Daoy (cell line): ENCODE measurements at places on chromosomes 7 and 10. TPM values are rescaled to one million over a fixed set of nuclear protein-coding genes. Genes with fewer than 3 reads are reported as not detected.

DNA sequence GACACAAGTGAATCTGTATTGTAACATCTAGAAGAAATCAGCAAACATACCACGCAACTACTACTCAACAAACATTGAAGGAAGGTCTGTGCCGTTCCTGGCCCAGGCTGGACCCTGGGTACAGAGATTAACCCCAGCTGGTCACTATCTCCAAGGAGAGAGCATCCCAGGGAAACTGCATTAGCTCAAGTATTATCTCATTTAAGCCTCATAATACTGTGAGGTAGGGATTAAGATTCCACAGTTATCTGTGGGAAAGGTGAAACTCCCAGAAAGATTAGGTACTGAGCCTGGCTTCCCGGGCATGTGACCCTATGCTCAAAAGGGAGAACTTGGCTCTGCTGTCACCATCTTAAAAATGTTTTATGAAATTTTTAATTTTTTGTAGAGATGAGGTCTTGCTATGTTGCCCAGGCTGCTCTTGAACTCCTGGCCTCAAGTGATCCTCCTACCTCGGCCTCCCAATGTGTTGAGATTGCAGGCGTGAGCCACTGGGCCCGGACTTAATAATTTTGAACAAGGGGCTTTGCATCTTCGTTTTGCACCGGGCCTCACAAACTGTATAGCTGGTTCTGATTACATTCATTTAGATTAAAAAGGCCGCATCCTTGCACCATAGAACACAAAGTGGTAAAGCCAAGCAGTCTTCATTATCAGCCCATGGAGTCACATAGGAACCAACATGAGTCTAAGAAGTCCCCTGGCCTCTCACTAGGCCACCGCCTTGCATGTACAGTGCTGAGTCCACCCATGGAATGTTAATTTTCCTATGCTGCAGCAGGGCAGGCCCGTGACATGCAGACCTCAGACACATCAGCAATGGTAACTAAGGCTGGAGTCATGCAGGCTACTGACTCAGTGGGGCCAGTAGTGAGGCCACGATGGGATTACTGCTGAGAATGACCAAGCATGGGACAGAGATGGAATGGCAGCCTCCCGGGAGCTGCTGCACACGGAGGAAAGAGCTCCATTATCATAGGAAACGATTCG lies 5.5 kb upstream of the CTBP2 start:
- no peak for DNase-seq

DNA sequence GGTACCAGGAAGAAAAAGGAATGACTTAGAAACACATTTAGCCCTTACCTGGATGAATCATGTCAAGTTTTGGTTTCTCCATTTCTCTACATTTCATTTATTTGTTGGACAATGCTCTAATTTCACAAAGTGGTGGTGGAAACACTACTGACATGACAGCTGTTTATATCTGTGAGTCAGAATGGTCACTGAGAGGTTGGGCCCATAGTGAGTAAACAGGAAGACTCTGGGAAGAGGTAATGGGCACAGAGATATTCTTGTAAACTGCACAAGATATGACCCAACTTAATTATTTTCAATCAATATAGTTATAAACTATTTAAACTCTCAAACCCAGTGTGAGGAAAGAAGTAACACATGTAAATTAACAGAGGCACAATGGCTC lies 176.3 kb upstream of the MEOX2 start:
- DNase-seq = no peak

GRCh38 chr10:132957131-132957530 lies 14.8 kb upstream of the CFAP46 start:
- DNase-seq = no peak

GRCh38 chr7:127382301-127383085 lies 10.0 kb downstream of the ZNF800 start:
- DNase-seq = no peak

Gene PTPN20
- not detected in 2 replicates for total RNA-seq

GRCh38 chr10:24238519-24239247 lies 29.7 kb downstream of the KIAA1217 start:
- DNase-seq = no peak

- no peak for DNase-seq
Observed at GRCh38 chr7:16721541-16721940, 32.0 kb upstream of the TSPAN13 start.

Gene CHRM2
- 0.06 and 0.51 TPM in 2 replicates for total RNA-seq

DNA sequence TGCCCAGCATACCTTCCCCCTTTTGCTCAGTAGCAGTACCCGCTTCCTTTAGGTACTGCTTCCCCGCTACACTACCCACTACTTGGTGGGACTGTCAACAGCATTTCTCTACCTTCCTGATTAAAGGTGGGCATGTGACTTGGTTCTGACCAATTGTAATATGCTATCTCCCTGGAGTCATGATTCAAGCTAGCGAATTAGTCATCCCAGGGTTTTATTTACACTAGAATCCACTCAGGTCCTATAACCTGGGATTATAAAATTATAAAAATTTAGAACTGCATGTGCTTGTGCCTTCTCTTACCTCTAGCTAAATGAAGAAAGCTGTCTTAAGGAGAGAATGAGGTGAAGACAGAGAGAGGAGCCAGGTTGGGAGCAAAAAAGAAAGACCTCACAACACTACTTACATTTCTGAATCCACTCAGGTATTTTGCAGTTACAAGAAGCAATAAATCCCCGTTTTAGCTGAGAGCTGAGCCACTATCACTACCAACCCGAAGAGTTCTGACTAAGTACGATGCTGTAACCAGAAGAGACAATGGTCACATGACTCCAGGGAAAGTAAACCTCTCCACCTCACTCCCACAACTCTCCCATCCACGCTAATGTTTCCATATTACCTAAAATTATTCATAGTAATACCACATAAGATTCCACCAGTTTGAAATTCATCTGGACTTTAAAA lies 9.7 kb downstream of the GBX1 start:
- DNase-seq = peak; percentile 69

Gene IDI2
- not detected in 2 replicates for total RNA-seq

- DNase-seq = no peak
Observed at GRCh38 chr10:74763934-74764591, 62.3 kb upstream of the KAT6B start.

- no peak for DNase-seq
Observed at GRCh38 chr7:131637859-131638258, 81.4 kb upstream of the PODXL start.

Gene FKBP6
- under 0.01 TPM in 1 of 2 replicates, not detected in the other for total RNA-seq

GRCh38 chr10:77139252-77140160 lies 498.1 kb downstream of the KCNMA1 start:
- no peak for DNase-seq

GRCh38 chr7:49398236-49398635 lies 375.2 kb upstream of the VWC2 start:
- DNase-seq = no peak

- DNase-seq = no peak
Observed at GRCh38 chr10:121583258-121583657, 15.0 kb downstream of the FGFR2 start.

- DNase-seq = no peak
Observed at GRCh38 chr7:24227603-24228359, 56.2 kb upstream of the NPY start.

Gene LIPK
- total RNA-seq = not detected in 2 replicates

- no peak for DNase-seq
Observed at GRCh38 chr7:7207876-7208275, 25.5 kb downstream of the C1GALT1 start.

Gene NOM1
- 19.3 and 22.1 TPM in 2 replicates for total RNA-seq

GRCh38 chr7:140003913-140004382 lies 58.8 kb downstream of the PARP12 start:
- peak; percentile 48 for DNase-seq

Gene COL17A1
- 0.06 and 0.23 TPM in 2 replicates for total RNA-seq

Gene CRTAC1
- 5.6 and 17.9 TPM in 2 replicates for total RNA-seq

Gene SNCG
- total RNA-seq = 1.7 TPM in 1 of 2 replicates, not detected in the other
